ENCODE measurements at places on chromosomes 2 and 18.

GRCh38 chr2:104900608-104901007, 46.7 kb downstream of the POU3F3 start:
- DNase-seq: no peak

DNA sequence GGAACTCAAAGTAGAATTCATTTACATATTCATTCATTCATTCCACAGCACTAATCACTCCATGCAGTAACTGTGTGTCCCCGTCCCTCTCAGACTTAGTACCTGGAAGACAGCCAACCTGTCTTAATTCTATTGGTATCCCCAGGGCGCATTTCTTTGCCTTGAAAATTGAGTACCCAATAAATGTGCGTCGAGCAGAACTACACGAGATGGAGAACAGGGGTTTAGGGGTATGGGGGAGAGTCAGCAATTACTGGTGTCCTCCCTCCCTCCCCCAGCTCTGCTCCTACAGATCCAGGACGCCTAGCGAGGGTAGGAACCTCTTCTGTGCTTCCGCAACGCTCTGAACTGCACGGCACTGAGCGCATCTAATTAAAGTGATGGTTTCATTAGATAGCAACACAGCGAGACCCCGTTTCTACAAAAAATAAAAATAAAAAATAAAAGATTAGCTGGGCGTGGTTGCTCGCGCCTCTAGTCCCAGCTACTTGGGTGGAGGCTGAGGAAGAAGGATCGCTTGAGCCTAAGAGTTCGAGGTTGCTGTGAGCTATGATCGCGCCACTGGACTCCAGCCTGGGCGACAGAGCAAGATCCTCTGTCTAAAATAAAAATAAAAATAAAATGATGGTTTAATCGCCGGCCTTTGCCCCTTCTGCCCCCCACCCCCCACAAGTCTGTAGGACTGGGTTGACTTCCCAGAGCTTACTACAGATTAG, 614 bp upstream of the FKBP1B start:
- DNase-seq: no peak

GRCh38 chr2:18136881-18137475, 258.5 kb downstream of the KCNS3 start:
- DNase-seq: no peak

- no peak for DNase-seq
These were observed 192.3 kb upstream of the NT5C1B start for GRCh38 chr2:18781541-18782280.

DNA sequence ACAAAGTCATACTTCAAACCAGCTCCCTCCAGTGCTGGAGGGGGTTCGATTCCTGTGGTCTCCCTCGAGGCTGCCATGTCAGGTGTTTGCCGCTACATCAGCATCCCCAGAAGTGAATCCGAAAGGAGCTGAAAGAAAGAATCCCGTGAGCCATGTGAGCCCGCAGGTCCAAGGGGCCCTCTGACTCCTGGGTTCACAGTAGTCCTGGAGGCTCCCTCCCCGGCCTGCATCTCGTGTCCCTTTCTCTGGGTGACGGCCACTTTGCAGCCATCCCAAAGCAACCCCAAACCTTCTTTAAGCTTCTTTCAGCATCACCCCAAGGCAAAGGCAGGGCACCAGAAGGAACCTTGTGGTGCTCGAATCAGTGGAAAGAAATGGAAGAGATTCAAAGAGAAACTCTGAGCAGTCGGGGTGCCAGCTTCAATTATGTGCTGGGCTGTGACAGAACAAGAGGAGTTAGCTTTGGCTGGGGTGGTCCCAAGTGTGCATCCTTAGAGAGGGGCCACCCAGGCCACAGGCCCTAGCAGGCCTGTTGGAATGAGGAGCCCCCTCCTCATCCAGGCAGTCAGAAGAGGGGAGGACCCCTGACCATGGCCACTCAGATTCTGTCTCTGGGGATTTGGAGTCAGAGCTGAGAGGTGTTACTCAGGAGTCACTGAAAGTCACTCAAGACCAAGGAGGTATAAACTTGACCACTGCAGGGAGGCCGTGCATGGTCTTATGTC, 59.7 kb downstream of the CIB4 start:
- DNase-seq: no peak

GRCh38 chr2:74429487-74430451, 8.2 kb downstream of the WDR54 start:
- no peak for DNase-seq

DNA sequence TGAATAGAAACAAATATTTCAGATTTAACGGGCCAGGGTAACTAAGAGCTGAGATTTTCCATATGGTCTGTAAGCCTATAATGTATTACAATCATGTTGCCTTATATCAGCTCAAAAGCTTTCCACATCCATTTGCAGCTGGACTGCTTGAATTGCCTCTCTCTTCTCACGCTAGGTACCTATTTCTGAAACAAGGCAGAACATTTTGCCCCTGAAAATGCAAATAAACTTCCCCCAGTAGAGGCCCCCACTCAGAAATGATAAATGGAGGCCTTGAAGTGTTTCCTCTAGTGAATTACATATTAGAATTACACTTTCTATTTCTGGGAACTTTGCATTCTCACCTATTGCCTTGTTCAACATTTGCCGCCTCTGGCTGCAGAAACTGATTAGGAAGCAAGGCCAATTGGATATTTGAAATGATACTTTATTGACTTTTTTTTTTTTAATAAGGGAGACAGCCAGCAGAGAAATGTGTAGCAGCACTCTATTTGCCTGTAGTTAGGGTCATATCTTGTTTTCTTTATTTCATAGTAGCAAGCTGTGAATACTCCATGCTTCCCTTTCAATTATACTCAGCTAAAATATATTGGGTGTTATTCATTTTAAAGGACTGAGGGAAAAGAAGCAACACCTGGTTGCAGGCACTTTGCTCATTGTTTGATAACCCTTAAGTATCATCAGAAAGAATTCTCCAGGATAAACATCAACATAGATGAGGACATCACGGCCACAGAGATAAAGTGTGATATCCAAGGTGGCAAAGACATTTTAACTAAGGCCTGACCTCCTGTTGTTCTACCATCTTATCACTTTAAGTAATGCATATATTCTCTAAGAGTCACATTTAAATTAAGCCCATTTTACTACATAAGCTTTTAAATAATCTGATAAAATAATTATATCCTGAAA, 505.5 kb downstream of the LRRTM4 start:
- DNase-seq: no peak

GRCh38 chr2:226782092-226782713, 17.4 kb downstream of the IRS1 start:
- DNase-seq: no peak

DNA sequence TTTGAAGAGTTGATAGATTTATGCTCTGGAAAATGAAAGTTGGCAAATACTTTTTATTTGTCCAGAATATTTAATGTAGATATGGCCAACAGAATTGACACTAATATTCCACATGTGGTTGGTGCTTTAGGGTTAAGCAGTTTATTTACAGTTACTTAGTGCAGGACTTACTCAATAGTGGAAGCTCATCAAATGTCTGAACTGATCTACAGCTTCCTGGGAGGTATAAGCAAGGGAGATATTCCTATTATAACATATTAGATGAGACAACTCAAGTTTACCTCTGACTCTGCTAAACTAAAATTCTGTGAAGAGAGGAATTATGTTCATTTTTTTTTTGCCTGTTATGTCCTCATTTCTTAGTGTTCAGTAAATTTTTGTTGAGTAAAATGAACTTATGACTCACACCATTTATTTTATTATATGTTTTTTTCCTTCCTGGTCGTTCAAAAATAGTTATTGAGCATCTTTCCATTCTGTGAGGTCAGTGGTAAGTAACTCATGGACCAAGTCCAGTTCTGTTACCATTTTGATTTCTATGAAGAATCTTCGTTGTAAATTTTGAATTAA, 13.6 kb downstream of the ABI2 start:
- DNase-seq: no peak

GRCh38 chr2:2233171-2233826, 97.8 kb downstream of the MYT1L start:
- DNase-seq: no peak

GRCh38 chr2:169072163-169072925, 3.0 kb downstream of the DHRS9 start:
- DNase-seq: no peak

DNA sequence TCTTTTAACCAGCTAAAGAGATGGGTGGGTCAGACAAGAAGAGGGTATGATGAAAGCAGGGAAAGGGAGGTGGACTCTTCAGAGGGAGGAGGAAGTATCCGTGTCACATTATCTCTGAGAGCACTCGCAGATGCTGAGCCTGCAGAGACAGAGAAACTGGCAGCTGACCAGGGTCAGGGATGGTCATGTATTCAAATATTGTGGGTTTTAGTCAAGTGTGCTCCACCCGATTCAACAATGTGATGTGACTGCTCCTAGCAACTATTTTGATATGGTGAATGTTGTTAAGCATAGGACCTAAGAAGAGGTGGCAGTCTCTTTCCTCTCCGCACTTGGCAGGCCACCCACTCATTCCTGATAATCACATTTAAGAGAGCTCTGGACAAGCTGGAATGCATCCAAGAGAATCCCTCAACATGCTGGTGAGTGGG, 1.3 kb upstream of the CLIP4 start:
- peak; percentile 65 for DNase-seq

DNA sequence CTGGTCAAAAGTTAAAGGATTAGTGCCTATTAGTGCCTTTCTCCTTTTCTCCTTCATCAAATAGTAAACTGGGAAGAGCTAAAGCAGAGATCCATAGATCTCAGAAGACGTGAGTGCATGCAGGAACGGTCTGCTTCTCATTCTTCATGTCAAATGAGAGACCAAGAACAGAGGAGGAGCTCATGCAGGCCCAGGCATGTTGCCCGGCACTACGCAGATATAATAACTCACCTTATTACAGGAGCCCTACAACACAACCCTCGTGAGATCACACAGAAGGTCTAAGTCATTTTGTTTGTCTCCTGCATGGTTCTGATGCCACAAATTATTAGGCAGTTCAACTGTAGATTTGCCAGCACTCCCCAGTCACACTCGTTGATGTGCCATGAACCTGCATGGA, 71.8 kb downstream of the CMPK2 start:
- DNase-seq: no peak

GRCh38 chr18:10713409-10713808, 187.6 kb downstream of the NAPG start:
- DNase-seq: no peak

- no peak for DNase-seq
These were observed 168.9 kb upstream of the RMP24 start for GRCh38 chr18:35803551-35803950.

DNA sequence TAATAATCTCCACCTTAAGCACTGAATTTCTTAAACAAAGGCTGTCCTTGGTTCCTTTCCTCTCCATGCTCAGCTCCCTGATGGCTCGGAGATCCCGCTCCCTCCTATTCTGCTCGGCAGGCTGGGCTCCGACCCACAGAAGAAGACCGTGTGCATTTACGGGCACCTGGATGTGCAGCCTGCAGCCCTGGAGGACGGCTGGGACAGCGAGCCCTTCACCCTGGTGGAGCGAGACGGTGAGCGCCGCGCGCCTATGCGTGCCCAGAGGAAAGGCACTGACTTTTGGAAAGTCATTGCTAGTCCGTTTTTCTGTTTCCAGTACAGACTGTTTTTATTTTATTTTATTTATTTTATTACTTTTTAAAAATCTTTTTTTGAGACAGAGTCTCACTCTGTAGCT, 9.6 kb downstream of the CNDP2 start:
- no peak for DNase-seq

DNA sequence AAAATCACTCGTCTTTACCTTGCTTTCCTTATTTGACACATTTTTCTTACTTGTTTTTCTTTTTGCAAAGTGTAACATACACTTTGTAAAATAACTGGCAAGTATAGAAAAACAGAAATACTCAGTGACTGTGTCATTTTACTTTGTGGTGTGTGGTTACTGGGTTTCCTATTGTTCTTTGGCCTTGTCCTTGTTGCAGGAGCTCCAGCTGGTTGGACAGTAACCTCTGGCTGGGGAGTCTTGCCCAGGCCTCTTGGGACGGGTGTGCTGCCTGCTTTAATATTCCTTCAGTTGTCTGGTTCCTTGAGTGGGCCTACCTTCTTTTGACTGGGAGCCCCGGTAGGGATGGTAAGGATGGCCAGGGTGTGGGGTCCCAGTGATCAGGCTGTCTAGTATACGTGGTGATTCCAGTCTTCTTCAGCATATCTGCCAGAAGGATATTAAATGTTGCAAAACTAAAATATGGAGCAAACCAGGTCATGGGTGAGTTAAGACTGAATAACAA, 53.8 kb downstream of the RNF144A start:
- DNase-seq: no peak

DNA sequence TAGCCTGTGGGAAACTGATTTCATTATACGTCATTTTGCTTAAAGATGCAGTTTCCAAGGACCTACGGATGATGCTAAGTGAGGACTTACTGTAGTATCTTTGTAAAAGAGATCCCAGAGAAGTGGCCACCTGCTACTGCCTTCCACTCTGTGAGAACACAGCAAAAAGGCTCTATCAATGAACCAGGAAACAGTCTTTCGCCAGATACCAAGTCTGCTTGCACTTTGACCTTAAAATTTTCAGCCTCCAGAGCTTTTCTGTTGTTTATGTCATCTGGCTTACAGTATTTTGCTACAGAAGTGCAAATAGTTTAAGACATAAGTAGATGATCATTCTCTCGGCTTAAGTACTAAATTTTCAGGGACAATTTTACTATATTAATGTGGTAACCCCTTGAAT, 847.9 kb upstream of the CHAC2 start:
- no peak for DNase-seq

DNA sequence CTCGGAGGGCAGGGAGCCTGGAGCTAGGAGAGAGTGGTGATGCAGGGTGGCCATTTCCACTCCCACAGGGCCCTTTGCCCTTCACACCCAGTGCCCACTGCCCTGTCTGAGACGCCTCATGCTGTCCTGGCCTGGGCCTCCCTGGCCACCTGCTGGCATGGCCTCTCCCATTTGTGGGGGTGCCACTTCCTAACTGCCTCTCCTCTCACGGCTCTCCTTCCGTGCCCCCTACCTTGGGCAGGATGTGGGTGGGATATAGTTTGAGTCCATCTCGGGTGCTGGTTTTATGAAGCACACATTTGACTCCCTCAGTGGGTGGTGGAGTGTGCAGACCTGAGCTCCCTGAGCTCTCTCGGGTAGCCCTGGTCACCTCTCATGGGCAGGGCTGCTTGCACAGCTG, 46.0 kb downstream of the DGKD start:
- DNase-seq: no peak

DNA sequence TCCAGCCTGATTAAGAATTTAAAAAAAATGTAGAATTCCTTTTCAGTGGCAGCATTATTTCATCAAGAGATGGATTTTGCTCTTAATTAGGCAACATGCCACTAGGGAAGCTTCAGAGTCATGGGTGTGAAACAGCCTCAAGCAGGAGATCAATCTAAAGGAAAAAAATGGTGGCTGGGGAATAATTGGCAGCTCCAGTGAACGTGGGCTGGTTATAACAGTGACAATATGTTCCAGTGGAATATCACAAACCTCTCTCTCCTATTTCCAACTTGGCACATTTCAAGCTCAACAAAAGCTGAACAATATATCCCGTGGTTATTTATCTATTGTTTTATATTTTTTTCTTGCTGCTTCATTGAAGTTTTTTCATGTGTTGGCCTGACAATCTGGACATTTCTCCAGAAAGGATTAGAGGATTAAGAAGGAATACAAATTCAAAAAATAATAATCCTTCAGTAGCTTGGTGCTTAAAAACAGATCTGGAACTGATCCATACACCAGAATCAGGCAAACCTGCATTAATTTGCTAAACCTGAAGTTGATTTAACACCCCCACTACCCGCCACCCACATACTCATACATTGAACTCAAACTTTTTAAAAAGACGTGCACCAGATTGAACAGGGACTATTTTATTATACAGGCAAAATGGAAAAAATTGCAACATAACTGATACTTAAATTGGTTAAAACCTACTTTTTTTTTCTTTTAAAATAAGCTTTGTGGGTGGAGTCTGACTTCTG, 255.9 kb upstream of the SPRED2 start:
- DNase-seq: no peak

GRCh38 chr2:223060201-223060825, 8.3 kb downstream of the KCNE4 start:
- DNase-seq: no peak

Data from hepatic stellate cell (primary cell).